ENCODE measurements at places on chromosomes 2 and 18. TPM values are rescaled to one million over a fixed set of nuclear protein-coding genes. Genes with fewer than 3 reads are reported as not detected.
A peak's percentile ranks its signal among the peaks of the same experiment; 100 is the strongest.

DNA sequence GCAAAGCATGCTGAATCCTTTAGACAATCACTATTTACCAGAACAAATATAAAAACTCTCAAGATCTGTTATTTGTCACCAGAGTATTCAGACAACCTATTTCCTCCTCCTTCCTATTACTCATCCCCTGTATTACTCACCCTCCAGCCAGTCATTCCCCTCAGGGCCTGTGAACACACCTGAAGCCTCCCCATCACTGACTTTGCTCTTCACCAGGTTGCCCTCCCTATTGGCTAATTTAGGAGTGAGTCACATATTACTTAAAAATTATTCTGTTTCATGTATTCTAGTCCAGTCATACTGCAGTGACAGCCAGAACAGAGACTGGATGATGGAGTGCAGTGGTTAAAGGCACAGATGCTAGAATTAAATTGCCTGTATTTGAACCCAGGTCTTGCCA, 3.7 kb upstream of the ATG16L1 start:
- peaks cover 25% of the 10 kb centered on the region for H3K4me1 ChIP-seq
- H3K27me3 ChIP-seq = no peaks in the 10 kb centered on the region
- H3K4me3 ChIP-seq = peak overlapping the region; percentile 6
- no peaks in the 10 kb centered on the region for H3K36me3 ChIP-seq

DNA sequence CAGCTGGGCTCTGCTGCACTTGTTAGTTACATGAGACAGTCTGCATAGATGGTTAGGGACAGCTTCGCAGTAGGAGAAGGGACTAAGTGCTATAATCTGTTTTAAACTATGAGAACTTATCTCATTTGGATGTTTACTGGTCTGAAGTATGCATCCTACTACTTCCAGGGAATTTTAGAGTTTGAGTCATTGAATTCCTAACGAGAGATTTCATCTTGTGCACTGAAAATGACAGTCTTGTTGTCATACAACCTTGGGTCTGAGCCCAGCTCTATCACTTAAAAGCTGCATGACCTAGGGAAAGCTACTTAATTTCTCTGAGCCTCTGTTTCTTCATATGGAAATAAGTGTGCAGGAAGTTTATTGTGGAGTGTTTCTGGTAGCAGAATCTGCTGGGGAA, 78.4 kb downstream of the TRIM43 start:
- no peak overlapping the region for H3K4me3 ChIP-seq
- peaks cover 49% of the 10 kb centered on the region for H3K27me3 ChIP-seq
- no peaks in the 10 kb centered on the region for H3K4me1 ChIP-seq
- DNase-seq = no peak

Gene CFC1
- not detected for total RNA-seq

Gene CTLA4
- total RNA-seq = 13.7 TPM
